ENCODE measurements at places on chromosomes 4 and X.

DNA sequence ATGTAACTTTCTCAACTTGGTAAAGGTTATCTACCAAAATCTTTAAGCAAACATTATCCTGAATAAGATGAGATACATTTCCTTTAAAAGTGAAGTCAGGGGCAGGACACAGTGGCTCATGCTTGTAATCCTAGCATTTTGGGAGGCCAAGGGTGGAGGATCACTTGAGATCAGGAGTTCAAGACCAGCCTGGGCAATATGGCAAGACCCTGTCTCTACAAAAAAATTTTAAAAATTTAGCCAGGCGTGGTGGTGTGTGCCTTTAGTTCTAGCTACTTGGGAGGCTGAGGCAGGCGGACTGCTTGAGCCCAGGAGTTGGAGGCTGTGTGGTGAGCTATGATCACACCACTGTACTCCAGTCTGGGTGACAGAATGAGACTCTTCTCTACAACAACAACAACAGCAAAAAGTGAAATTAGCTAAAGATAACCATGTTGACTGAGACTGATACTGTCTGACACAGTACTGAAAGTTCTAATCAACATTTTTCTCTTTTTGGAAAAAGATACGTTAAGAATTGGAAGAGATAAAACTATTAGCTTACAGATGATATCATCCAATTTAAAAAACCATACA lies 4.9 kb downstream of the DCAF16 start:
- DNase-seq, result no peak

DNA sequence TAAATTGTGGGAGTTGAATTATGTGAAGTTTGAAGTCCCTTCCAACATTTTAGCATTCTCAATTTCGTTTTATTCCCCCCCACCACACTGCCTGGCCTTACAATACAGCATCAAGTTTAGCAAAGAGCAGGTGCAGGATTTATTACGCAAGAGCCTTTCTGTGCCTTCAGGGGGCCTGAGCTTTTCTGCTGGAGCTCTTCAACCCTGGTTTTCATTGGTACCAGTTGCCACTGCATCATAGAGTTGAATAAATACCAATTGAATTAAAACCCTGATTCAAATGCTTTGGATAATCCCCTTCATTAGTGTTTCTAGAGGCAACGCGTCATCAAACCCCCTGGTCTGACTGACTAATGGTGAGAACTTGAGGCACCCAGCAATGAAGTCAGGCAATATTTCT lies 43.6 kb upstream of the KIT start:
- DNase-seq, result no peak

- DNase-seq, result no peak
Observed at GRCh38 chr4:86840858-86841257, 8.3 kb downstream of the SLC10A6 start.

DNA sequence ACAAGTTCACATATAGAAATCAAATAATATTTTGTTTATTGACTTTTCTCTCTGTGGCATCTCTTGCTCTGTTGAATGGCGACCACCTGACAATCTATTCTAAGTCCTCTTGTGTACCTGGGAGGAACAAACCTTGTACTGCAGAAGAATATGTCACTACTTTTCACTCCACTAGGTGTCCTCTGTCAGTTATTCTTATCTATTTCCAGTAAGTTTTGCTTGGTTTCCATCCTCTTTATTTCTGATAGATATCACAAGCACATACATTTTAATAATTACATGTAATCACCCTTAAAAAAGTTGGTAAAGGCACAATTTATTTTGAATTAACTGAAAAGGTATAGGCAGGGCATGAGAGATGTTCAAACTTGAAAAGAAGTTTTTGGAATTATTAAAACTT lies 238.4 kb downstream of the SNCA start:
- DNase-seq, result no peak

GRCh38 chr4:151670843-151671242 lies 90.0 kb downstream of the GATB start:
- DNase-seq, result no peak
